AG04449 (cell line): ENCODE measurements at places on chromosomes 6 and 20.

DNA sequence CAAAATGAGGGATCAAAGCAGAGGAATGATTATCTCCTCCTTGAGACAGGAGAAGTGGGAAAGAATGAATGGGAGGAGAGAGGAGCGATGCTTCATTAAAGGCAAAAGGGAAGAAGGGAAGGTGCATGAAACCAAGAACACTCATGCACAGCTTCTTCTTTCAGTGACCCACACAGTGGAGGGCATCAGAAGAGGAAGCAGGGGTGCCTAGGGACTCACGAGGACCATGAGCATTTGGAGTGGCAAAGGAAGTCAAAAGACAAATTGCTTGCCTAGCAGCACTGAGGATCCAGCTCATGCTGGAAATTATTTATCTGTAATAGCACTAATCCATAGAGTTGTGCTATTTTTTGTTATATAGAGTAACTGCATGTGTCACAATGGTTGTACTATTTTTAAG lies 66.1 kb downstream of the SMLR1 start:
- no peak for DNase-seq

DNA sequence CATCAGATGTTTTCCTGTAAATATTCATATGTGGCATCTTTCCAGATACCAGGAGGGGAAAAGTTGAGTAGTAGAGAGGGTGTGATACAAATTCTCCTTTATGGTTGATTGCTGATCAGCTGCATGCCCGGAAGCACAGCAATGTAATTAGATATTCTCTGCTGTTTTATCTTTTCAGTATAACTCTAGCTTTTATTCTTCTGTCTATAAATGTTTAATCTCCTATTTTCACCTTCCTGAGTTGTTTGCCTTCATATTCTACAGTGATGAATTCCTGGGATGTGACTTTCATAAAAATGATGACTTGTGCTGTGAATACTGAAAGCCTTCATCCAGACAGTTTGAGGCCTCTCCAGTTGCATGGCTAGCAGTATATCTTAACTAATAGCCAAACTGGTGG lies 53.7 kb downstream of the SH3BGRL2 start:
- DNase-seq: no peak

GRCh38 chr6:14540810-14541540 lies 423.4 kb downstream of the CD83 start:
- no peak for DNase-seq

DNA sequence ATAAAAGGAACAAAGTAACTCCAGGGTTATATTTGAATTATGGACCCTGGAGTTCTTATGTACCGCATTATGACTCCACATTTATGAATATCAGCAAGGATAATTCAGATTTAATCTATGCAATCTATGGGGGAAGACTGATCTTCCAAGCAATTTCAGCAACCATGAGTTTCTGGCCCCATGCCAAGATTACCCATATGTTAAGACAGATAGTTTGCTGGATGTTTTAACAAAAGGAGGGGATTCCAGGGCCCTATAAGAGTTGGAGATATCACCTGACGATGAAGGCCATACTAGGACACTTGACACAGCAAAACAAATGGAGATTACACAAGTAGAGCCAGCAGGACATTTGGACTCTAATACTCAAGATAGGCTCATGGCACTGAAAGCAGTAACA lies 45.9 kb upstream of the PLN start:
- DNase-seq: no peak

DNA sequence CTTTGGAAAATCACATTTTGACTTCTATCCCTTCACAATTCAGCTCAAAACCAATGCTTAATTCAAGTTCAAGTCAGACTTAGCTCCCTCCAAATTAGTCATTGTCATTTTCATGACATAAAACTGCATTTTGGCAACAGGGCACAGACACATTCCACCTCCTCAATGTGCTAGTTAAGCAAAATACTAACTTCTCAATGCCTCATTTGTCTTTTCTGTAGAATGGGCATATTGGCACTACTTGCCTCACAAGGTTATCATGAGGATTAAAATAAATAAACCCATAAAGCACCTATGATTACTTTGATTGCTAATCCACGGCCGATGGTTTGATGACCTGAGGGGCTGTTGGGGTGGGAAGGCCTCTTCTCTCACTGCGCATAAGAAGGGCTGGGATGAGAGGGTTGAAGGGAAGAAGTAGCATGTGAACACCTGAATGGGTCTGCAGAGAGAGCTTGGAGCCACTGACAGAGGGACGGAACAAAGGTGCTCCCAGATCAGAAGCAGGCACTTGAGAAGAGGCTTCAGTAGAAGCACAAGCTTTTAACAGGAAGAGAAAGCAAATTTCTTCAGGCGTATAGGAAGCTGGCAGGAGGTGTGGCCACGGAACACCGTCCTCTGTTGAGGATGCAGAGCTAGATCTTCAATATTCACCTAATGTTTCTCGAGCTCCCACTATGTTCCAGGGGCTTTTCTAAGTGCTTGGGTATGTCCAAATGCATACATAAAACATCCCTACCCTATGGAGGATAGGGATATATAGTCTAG lies 11.7 kb upstream of the TBC1D7 start:
- no peak for DNase-seq

GRCh38 chr6:164967102-164967501 lies 342.3 kb downstream of the C6orf118 start:
- no peak for DNase-seq

GRCh38 chr6:20444786-20445271 lies 43.1 kb downstream of the E2F3 start:
- DNase-seq: no peak

DNA sequence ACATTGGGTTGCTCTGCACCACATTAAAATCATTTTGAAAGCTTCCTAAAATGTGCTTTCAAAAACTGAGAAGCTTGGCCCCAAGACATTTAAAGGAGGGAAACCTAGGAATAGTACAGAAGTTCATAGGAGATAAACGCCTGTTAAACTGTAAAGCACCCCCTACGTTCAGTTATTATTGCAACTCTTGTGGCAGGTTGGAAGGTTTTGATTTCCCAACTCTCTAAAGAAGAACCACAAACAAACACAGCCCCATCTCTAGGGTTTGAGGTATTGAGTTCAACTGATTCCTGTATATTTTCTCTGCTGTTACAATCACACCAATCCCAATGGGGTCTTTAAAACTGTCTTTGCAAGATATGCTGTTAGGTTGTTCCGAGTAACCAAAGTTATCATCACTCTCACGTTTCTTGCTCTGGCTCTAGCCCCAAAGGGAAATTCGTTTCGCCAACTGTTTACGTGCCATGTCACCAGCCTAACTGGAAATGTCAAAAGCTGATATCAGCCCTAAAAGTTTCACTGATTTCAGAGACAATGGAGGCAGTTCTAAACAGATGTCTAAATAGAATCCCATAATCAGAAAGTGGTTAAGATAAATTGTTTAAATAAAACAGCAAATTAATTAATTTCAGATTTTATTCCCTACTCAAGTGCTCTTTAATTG lies 12.1 kb downstream of the TFAP2A start:
- no peak for DNase-seq

DNA sequence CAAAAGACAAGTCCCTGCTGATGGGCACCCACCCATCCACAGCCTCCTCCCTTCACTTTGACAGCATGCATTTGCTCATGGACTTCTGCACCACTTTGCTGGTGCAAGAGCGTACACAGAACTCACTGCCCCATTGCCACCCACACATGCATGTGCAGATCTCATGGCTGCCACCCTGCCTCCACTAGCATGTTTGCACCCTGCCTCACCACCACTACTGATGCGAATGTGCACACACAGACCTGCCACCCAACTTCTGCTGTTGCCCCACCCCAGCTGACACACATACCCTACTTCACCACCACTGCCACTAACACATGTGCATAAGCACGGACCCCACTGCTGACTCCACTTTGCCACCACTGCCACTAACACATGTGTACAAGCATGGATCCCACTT lies 64.9 kb upstream of the EYS start:
- DNase-seq: no peak

DNA sequence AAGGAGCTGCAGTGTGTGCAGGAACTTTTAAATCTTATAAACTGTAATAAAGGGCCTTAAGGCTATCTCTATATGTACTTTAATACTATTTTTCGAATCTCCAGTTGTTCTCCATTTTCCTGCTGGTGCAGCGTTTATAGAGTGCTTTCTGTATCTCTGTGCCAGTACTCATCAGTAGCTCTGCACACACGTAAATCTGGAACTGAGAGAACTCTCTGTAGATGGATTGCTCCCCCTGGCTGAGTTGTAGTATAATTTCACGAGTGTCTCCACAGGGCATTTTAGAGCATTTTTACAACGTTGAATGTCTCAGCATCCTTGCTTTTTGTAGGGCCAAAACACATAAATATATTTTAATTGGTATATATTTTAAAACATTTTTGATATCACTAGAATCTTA lies 256.5 kb downstream of the TRDN start:
- no peak for DNase-seq

DNA sequence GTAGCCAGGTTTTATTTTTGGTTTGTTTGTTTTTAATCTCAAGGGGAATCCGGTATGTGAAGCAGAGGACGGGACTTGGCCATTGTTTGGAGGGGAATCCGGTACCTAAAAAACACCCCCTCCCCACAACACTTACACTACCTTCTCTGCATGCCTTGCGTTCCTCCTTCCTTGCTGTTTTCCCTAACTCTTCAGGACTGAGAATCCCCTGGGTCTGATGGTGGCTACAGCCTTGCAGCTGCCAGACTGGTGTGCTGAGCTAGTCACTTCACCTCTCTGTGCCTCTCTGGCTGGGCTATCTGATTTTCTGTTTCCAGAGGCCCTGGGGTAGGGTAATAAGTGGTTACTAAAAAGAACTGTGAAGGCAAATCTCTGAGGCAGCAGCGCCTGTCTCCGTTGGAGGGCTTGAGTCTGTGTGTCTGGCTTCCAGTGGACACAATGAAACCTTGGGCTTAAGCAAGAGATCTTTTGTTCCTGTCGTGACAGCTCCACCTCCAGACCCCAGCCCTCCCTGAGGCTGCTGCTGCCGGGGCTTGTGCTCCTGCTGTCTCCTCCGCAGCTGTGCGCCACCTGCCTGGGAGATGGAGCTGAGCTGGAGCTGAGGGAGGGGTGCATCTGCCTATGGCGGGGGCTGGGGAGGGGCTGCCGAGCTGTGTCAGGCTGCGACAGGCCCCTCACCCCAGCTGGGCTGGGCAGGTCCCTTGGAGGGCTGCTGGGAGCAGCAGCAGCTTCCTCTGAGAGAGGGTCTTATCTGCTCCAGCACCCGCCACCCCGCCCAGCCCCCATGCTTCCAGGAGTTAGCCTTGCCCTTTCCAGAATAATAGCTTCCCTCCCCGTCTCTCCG lies 65.8 kb upstream of the CCDC167 start:
- DNase-seq: no peak

DNA sequence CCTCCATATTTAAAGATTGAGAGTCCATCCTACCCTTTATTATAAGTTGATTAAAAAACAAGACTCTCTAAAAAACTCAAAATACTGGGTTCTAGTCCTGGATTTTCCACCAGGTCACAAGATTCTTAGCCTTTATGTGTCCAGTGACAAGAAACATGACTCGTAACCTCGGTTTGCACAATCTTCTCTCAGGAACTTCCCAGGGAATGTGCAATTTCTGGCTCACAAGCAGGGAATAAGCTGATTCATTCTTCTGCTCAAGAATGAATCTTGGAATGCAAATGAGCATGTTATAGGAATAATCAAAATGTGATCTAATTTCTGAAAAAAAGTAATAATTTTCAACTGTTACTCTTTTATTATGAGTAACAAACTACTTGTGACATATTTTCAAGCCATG lies 45.1 kb downstream of the OGFRL1 start:
- DNase-seq: peak; percentile 78

DNA sequence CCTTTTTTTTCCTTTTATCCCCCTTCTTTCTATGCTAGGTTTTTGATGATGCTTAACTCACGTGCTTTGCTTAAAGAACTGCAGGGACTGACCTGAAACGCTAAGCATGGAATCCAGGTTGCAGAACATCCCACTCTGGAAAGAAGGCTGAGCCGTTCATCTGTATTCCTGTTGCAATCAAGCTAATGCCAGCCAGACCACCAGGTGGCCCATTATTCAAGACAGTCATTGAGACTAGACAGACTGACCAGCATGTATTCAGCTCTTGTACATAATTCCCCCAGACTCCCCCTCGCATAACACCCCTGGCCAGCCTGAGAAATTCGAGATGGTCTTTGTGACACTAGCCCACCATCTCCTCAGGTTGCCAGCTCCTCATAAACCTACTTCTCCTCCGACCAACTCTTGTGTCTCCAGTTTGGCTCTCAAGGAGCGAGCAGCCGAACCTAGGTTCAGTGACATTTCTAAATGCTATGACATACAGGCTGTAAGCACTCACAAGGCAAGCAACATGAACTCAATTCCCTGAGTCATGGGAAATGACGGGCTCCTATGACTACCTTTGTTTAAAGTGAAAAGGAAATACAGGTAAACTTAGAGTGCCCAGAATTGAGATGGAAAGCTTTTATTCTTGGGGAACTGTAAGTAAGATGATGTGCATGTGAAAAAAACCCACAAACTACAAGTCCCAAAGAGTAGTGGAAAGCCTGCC lies 309.3 kb upstream of the CDYL start:
- DNase-seq: no peak

- DNase-seq: no peak
Measured at GRCh38 chr6:16514249-16514648, 247.0 kb downstream of the ATXN1 start.

DNA sequence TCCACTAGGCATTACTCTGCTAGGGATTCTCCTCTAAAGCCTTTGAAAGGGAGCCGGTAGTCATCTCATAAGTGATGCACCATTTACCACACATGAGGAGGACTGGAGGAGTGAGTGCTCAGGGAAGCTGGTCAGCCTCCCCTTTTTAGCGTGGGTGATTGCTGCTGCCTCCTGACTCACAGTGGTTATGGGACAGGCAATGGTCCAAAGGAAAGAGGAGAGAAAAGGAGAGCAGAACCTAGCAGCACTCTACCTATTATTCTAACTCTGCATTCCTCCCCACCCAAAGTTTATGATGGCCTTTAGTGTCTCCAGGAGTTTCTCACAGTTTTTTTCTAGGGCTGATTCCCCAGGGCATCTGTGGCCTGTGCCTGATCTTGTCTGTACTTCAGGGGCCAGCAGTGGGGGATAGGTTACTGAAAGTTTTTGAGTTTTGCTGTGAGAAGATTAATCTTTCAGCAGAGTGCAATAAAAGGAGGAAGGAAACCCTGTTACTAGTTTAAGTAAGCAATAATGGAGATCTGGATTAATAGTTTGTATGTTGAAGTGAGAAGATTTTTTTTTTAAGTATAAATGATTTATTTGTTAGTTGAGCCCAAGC lies 36.4 kb upstream of the GCLC start:
- no peak for DNase-seq

DNA sequence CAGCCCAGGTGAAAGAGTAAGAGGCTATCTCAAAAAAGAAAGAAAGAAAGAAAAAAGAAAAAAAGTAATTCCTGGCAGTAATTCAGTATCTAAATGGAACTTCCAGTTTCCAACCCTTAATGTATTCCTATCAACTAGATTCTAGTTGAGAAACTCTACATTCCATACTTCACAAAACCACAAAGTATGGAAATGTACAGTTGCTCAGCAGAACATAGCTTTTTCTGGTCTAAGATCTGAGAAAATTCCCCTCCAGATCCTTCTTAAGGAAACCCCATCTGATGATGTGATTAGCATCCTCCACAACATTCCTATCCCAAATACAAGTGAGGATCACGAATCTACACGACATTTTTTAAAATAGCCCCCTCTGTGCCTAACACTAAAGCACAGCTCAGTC lies 3.6 kb downstream of the ARMH2 start:
- DNase-seq: no peak
